ENCODE measurements at places on chromosomes 7 and 10.

- DNase-seq: no peak
Measured at GRCh38 chr10:63123727-63124362, 9.3 kb upstream of the NRBF2 start.

- no peak for DNase-seq
Measured at GRCh38 chr10:112812586-112812985, 137.5 kb upstream of the TCF7L2 start.

- no peak for DNase-seq
Measured at GRCh38 chr7:99108613-99109012, 35.3 kb downstream of the SMURF1 start.

GRCh38 chr7:117014099-117014656 lies 60.9 kb downstream of the ST7 start:
- no peak for DNase-seq

DNA sequence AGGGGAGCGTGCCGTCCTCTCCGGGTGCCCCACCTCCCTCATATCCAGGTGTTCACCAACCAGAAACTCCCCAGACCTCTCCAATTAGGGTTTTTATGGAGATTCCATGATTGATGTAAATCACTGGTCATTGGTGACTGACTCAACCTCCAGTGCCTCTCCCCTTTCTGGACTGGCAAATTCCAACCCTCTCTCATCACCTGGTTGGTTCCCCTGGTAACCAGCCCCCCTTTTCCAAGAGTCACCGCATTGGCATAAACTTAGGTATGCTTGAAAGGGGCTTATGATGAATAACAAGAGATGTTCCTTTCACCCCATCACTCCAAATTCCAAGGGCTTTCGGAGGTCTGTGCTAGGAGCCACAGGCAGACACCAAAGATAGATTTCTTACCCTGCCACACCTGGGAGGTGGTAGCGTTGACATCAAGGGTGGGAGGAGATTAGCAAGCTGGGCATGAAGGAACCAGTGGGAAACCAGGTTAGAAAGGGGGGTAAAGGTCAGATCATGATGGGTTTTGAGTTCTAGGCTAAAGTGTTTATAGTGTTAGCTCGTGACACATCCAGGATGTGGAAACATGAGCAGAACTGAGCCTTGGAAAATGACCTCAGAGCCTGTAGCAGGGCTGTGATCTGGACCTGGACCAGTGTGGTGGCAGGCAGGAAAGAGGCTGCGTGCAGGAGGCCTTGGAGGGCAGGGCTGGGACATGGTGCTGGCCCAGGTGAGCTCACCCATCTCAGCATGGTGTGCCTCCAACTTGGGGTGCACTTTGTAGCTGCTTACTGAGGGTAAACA lies 45.1 kb downstream of the CAMK1D start:
- DNase-seq: no peak

DNA sequence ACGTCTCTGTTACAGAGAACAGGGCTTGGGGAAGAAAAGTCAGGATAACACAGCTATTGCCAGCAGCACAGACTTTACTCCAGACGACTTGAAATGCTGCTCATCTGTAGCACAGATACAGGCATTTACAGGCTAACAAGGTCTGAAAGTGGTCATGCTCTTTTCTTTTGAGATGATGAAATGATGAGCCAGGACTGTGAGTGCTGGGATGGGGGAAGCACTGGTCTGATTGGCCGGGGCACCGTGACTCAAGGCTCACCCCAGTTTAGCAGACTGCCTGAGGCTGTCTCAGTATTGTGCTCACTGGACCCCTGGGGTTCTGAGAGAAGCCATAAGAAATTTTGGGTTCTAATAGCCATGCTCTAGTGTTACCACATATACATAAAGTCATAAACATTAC lies 12.4 kb downstream of the SMKR1 start:
- DNase-seq: no peak

DNA sequence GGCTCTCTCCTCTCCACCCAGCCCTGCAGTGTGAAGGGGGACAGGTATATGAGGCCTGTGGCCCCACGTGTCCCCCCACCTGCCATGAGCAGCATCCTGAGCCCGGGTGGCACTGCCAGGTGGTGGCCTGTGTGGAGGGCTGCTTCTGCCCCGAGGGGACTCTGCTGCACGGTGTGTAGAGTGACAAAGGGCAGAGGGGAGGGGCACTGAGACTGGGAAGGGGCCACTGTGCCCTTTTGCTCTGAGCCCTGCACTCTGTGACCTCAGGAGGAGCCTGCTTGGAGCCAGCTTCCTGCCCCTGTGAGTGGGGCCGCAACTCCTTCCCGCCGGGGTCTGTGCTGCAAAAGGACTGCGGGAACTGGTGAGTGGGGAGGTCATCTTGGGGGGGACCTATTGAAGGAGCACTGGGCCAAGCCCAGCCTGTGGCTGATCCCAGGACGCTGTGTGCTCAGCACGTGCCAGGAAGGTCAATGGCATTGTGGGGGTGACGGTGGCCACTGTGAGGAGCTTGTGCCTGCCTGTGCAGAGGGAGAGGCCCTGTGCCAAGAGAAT lies 15.0 kb upstream of the ZNF467 start:
- no peak for DNase-seq

GRCh38 chr7:31192986-31193385 lies 140.9 kb downstream of the ADCYAP1R1 start:
- peak; percentile 60 for DNase-seq

Data from umbilical cord (tissue), 2 donors.